ENCODE measurements at places on chromosomes 1 and 21.

GRCh38 chr1:22517956-22518355, 45.3 kb upstream of the EPHA8 start:
- DNase-seq, result no peak

DNA sequence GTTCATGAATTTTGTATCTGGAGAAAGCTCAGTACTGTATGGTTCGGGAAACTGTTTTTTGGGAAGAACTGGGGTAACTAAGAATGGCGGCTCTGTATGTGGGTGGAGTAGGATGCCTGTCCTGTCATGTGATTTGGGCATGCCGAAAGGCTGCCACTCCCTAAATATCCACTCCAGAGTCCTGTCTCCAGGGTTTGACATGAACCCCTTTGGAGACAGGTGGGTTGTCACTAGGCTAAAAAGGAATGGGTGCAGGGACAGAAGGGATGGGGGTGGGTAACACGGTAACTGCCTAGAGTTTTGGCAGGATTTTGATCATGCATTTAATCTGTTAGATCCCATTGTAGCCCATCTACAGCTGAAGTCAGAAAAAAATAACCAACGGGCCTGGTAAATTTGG, 150.1 kb downstream of the KCNJ6 start:
- DNase-seq, result no peak

GRCh38 chr1:109931189-109931731, 20.6 kb downstream of the CSF1 start:
- DNase-seq, result no peak

- no peak for DNase-seq
These were observed 314.1 kb upstream of the USP25 start for GRCh38 chr21:15415541-15416261.

DNA sequence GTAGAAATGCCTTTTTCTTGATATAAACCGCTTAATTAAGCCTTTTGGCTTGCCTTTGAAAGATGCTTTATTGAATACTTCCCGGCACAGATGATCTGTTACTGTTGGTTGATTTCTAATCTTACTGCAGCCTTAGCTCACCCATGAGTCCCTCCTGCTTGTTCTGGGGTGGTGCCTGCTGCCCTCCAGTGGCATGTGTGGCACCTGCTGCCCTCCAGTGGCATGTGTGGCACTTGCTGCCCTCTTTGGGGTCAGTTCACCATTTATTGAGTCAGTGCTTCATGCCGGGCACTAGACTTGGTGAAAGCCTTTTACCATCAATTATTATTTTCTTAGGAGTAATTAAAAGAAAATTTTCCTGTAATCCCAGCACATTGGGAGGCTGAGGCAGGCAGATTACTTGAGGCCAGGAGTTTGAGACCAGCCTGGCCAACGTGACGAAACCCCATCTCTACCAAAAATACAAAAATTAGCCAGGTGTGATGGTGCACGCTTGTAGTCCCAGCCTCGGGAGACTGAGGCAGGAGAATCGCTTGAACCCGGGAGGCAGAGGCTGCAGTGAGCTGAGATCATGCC, 54.3 kb downstream of the ADARB1 start:
- no peak for DNase-seq

DNA sequence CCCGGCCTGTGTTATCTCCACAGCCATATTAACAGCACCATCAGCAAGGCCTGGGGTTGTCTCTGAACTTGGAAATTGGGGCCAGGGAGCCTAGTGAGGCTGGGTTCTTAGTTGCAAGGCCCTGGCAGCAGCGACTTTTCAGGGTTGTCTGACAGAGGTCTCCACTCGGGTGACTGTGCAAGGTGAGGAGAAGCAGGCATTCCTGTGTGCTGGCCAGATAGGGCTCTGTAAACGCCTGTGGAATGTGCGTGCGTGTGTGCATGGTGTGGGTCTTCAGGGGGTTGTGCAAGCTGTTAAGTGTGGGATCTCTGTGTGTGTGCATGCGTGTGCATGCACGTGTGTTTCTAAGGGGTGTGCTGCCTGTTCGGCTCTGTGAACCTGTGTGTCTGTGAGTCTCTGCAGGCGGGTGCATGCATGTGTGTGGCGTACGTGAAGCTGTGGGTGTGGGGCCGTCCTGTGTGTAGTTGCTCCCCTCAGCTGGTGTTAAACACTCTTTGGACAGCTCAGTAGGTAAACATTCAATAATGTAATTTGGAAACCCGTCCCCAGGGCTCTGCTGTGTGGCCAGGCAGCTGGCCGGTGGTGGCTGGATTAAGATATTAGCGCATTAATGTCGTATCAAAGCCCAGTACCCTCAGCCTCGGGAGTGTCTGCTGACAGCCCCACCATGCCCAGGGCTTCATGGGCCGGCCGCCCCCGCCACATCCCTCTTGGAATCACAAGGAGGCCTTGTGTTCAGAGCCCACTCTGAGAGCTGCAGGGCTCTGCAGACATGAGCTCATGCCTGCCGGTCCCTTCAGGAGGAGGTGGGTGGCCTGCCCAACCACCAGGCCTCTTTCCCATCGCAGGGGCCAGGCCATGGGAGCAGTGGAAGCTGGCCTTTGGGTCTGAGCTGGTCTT, 189.9 kb downstream of the FOXD2 start:
- DNase-seq, result no peak

DNA sequence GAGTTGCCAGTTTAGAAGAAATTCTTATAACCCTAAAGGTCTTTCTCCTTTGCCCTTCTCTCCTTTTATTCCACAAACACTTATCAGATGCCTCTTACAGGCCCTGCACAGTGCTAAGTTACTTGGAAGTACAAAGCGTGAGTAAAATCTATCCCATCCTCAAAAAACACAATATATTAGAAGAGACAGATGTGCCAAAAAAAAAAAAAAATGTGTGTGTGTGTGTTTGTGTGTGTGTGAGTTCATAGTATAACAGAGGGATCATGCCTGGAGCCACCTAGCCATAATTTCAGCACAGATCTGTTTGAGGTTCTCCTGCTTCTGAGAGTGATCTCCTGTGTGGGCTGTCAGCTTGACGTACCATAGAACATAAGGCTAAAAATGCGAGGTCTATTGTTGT, 5.0 kb downstream of the FAM20B start:
- DNase-seq, result no peak

- no peak for DNase-seq
These were observed 91.1 kb downstream of the RUNX1 start for GRCh38 chr21:34958040-34958439.

- no peak for DNase-seq
These were observed 10.7 kb downstream of the FOXO6 start for GRCh38 chr1:41371630-41372599.

DNA sequence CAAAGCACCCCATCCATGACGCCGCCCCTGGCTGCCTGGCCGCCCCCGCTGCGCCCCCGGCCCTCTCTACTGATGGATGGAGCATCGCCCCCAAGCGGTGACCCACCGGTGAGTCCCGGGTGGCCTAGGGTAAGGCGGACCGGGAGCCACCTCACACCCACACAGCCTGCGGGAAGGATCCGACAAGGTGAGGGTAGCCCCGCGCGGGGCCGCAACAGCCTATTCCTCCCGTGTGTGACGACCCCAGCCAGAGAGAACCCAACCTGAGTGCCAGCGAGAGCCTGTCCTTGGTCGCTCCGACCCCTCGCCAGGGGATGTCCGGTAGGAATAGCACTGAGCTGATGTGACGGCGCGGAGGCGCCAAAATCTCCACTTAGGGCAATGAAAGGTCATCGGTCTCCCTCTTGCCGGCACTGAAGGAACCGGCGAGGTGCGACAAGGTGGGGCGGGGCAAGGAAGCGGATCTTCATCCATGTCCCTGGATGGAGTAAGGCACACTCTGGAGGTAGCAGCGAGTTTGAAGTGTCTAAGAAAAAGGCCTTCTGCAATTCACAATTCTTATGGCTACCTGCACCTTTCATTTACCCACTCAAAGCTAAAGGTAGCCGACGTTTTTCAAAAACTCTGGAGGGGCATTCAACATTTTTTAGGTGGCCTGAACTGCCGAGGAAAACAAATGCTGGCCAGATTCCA, 19.7 kb upstream of the CHIA start:
- DNase-seq, result no peak

DNA sequence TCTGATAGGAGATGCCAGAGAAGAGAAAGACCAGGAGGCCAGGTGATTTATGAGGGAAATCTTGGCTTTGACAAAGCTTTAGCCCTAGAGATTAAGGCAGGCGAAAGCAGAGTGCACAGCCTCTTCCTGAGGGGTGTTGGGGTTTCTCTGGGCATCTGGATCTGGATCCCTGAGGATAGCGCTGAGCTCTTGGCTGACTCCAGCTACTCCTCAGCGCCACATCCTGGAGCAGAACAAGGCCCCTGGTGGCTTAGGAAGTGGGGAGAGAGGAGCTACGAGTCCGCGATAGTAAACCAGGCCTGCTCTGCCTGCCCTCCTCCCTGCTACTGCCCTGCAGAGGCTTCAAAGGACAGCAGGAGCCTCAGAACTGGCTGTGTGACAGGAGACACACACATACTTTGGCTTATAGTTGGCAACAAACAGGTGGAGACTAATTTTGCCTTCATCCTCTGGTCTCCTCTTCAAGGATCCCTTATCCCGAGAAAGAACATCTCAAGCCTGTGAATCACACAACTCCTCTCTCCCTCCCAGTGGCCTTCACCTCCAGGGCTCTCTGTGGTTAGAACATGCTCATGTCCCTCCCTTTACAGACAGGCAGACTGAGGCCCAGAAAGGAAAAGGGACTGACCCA, 66.9 kb downstream of the TRABD2B start:
- no peak for DNase-seq

DNA sequence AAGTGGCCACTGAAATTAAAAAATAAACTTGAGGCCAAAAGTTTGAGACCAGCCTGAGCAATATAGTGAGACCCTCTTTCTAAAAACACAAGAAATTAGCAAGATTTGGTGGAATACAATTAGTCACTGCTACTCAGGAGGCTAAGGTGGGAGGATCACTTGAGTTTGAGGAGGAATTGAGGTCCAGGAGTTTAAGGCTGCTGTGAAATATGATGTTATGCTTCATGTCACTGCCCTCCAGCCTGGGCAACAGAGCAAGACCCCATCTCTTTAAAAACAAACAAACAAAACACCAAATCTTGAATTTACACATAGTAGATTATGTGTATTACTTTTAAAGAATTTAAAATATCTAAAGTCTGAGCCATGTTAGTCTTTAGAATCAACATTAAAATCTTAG, 6.3 kb upstream of the FNBP1L start:
- DNase-seq, result no peak

DNA sequence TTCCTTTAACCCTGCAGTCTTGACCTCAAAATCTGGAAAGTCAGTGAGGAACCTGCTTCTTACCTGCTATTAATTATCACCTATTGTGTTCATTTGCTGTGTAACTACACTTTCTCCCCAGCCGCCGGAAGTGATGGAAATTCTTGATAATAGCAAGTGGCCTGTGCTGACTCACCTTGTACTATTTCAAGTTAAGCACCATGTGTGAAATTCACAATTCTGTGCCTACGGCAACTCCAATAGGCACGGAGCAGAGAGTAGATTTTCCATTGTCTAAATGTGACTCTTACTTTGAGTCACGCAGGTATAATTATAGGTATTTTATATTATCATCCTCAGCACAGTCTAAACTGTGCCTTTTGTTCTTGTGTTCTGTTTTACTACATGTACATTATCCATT, 466.8 kb downstream of the KIF26B start:
- no peak for DNase-seq

DNA sequence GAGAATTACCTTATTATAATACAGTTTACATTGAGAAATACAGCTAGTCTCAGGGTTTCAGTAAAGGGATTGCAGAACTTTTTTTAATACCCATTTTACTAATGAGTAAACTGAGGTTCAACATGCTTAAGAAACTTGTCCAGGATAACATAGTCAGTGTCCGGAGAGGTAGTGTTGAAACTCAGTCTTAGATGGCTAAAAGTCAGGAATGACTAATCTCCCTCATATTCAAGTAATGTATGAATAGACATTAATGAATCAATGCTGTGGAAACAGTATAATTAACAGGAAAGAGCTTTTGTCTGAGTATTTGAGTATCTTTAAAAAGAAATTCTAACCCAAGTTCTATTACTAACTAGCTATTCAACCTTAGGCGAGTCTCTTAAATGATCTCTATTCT, 397.6 kb downstream of the PLA2G4A start:
- DNase-seq, result no peak

DNA sequence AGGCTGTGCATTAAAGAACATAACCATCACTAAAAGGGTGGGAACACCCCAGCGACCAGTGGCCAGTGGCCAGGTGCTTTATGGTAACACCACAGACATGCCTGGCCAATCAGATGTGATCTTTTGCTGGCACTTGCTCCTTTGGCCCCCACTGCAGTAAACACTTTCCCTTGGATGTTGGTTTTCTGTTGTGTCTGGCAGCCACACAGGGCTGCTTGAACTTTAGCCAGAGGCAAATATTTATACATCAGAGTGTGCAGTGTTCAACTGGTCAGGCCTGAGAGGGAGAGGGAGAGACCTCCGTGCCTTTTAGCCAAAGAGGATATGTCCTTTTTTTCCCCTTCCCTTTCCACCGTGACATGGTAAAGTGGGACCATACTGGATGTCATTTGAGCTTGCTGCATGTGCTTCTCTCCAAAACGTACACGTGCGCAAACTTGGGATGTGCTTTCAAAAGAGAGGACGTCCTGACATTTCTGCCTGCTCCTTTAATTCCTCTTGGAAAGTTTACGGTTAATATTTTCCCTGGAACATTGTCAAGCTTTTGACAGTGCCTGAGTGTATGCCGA, 101.2 kb downstream of the NFIA start:
- no peak for DNase-seq

GRCh38 chr1:48645883-48646282, 130.8 kb downstream of the BEND5 start:
- no peak for DNase-seq

- DNase-seq, result no peak
These were observed 175.7 kb upstream of the COL11A1 start for GRCh38 chr1:103283841-103284669.

DNA sequence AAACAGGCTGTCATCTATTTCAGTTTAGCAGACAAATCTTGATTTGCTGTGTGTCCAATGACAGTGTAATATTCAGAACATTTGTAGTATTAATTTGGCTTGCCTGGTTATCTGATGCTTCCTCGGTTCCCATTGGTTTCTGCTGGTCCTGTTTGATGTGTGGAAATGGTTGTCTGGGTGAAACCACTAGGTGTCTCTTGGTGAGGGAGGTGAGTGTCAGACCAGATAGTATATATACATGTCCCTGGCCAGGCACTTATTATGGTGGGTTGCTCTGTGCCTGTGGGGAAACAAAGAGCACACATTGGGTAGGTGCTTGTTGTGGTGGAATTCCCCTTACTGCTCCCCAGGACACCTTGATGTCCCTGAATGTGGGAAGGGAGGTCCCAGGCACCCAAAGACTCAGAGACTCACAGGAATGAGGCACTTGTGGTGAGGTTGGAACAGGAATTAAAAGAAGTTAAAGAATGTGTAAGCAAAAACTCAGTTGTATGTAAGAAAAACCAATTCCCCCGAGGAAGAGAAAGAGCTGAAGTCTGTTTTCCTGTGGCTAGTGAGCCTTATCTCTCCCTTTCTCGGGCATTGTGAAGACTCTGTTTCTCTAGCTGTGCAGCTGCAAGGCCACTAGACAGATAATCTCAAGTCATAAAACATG, 1519.1 kb downstream of the BRINP3 start:
- DNase-seq, result no peak

GRCh38 chr1:238099871-238100270, 209.1 kb upstream of the ZP4 start:
- DNase-seq, result no peak
